ENCODE measurements at places on chromosomes 16 and 17.

DNA sequence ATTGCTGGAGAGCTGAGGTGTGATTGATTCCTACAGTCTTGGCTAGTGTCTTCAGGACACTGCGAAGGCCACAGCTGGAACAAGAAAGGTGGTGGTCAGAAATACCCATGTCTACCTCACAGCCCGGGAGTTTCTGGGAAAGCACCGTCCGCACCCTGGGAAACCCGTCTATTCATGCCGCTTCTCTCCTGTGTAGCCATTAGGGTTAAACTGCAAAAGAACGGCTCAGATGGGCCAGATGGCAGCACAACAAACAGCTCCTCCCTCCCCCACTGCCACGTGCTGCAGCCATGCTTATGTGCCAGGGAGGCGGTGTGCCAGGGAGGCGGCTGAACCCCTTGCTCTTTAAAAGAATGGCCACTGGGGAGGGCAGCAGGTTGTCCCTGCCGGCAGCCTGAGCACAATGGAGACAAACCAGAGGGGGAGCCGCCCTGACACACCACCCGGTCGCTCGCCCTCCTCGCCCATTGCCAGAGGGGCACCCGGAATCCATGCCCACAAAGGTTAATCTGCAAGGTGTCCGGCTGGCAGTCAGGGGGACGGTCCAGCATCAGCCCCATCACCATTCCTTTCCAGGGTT is 65.2 kb downstream of the CYTH1 start:
- peak; percentile 96 for DNase-seq

- DNase-seq: no peak
Observed at GRCh38 chr16:11639925-11640899, 28.0 kb upstream of the SNN start.

- no peak for DNase-seq
Observed at GRCh38 chr16:89120921-89121351, 27.3 kb downstream of the ACSF3 start.

- no peak for DNase-seq
Observed at GRCh38 chr16:65940711-65941110, 425.8 kb upstream of the CDH5 start.

DNA sequence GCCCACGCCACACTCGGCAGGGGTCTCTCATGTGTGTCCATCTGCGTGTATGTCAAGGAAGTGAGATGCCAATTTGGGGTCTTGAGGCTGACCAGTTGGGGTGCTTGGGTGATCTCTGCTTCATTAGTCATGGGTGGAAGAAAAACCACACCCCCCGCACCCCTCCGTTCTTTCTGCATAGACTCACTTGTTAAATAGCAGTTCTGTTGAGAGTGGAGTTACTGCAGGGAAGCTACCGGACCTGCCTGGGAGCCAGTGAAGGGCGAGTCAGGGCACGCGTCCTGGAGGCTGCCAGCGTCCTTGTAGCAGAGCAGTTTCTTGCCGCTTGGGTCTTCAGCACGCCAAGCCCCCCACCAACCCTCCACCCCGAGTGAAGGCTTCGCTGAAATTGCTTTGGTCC is 8.5 kb downstream of the SNN start:
- DNase-seq: no peak

All from posterior cingulate gyrus (tissue), 11 donors.